ENCODE measurements at places on chromosomes 4 and X.

DNA sequence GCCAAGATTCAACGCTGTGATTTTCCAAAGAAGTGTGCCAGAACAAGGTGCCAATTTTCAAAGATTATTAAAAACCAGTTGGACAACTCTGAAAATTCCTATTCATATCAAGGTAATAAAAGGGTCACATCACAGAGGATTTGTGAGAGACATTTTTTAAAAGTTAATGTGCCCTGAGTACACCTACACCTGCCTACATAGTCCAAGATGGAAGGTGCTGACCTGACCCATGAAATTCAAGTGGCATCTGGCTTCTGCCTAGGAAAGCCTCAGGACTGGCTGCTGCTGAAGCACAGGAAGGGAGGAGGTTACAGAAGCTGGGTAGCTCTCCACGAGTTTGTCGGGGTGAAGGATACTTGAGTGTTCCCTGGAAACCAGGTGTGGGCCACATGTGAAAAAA, 11.4 kb upstream of the ARSJ start:
- DNase-seq = no peak

DNA sequence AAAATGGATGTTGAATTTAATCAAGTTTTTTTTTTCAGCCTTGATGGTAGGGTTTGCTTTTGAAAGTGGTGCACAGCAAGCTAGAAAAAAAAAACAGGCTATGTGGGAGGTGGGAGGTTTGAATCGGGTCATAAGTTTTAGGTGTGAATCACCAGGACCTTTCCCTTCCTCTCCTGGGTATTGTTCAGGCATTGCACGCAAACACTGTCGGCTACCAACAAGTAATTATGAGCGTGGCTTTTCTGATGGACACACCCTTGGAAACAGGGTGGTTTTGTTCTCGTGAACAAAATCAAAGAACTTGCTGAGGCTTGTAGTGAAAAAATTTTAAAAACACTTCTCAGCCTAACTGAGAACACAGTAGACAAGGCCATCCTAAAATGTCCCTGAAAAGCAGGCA, 18.1 kb downstream of the PIR start:
- no peak for DNase-seq

- DNase-seq = no peak
Observed at GRCh38 chrX:85569686-85570085, 190.2 kb upstream of the POF1B start.

DNA sequence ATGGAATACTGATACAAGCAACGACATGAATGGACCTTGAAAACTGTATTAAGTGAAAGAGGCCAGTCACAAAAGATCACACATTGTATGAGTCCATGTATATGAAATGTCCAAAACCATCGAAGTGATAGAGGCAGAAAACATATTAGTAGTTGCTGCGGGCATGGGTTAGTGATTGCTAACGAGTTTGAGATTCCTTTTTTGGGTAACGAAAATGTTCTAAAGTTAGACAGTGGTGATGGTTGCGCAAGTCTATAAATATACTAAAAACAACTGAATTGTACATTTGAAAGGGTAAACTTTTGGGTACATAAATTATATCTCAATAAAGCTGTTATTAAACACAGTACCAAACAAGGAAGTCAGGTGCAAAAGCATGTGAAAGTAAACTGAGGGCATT, 234.5 kb downstream of the FBXW7 start:
- DNase-seq = no peak

- no peak for DNase-seq
Observed at GRCh38 chrX:111431001-111431400, 19.0 kb upstream of the DCX start.

- no peak for DNase-seq
Observed at GRCh38 chr4:26060286-26060685, 146.3 kb downstream of the SMIM20 start.

DNA sequence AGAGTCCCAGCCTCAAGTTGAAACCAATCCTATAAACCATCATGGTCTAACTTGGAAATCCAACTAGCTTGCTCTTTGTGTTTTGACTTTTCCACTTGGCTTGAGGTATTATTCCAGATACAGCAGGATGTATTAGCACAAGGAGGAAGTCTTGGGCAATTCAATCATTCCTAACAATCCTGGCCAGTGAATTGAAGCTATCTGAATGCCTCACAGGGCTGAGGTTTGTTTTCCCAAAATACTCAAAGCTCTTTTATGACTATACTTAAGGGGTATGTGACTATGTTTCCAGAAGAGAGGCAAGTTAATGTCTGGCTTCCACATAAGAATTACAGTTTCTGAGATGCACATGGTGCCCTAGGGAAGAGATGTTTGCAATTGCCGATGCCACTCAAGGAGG, 66.8 kb upstream of the SH3RF1 start:
- no peak for DNase-seq

DNA sequence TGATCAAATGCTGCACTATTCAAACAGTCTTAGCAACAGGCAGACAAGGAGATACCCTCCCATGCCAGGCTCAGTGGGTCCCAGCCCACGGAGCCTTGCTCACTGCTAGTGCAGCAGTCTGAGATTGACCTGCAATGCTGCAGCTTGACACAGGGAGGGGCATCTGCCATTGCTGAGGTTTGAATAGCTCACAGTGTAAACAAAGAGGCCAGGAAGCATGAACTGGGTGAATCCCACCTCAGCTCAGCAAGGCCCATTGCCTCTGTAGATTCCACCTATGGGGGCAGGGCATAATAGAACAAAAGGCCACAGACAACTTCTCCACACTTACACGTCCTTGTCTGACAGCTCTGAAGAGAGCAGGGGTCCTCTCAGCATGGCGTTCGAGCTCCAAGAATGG, 26.6 kb upstream of the ZXDB start:
- DNase-seq = no peak

DNA sequence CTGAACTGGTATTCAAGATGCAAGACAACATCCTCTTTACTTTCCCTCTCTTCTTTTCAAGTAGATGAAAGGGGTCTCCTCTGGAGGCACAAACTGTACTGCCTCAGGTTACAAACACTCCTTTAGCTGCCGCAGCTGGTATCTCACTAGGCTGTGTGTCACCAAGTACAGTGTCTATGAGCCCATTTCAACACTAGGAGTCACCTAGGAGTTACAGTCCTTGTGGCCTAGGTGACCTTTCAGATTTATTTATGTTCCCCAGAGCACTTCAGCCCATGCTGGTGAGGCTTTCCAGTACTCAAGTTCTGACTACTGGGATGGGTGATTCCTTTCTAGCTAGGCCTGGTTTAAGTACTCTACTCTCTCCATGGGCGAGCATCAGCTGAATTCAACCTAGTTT, 32.4 kb upstream of the TMLHE start:
- no peak for DNase-seq

GRCh38 chrX:120534413-120535205, 26.2 kb downstream of the CUL4B start:
- no peak for DNase-seq

GRCh38 chrX:1883772-1884171, 268.9 kb downstream of the ASMT start:
- DNase-seq = no peak

DNA sequence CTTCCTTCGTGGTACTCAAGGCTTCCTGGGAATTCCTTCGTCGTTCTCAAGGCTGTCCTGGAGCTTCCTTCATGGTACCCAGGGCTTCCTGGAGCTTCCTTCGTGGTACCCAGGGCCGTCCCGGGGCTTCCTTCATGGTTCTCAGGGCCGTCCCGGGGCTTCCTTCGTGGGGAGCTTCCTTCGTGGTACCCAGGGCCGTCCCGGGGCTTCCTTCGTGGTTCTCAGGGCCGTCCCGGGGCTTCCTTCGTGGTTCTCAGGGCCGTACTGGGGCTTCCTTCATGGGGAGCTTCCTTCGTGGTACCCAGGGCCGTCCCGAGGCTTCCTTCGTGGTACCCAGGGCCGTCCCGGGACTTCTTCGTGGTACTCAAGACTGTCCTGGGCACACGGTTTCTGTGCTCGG, 339.6 kb upstream of the FAT1 start:
- no peak for DNase-seq

GRCh38 chr4:122959441-122959840, 37.0 kb upstream of the NUDT6 start:
- DNase-seq = no peak

DNA sequence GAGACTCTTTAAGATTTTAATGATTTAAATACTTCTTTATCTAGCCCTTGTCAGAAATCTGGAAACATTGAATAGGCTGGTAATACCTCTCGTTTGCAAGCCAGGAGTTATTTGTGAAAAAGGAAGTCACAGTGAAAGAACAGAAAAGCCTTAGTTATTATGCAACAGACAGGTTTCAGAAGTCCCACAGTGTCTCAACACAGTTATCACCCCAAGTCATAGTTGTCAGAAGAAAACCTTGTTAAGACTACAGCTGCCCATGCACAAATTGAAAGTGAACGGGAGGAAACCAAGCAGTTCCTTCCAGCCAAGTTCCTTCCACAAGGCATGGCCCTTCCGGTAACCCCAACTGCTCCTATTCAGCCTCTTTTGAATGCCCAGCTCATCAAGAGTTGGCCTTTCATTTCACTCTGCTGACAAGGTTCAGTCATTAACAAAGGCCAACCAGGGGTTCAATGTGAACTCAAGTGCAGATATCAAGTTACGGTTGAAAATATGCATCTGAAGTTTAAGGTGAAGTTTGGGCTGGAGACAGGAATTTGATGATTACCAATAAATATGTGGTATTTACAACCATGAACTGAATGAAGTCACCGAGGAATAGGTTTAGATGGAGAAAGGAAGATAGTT, 15.6 kb downstream of the ALPK1 start:
- DNase-seq = no peak

DNA sequence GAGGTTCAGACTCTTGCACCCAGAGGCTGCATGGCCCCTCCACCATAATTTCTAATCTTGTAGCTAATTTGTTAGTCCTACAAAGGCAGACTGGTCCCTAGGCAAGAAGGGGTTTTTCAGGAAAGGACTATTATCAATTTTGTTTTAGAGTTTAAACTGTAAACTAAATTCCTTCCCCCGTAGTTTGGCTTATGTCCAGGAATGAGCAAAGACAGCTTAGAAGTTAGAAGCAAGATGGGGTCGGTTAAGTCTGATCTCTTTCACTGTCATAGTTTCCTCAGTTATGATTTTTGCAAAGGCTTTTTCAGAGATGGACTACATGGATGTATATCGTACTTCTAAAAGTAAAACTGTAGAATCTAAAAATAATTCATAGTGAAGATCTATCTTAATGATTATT, 258.1 kb upstream of the IL1RAPL1 start:
- DNase-seq = no peak

GRCh38 chrX:155313766-155314165, 20.6 kb downstream of the CLIC2 start:
- no peak for DNase-seq

GRCh38 chrX:57607295-57608187, 15.7 kb downstream of the ZXDB start:
- DNase-seq = no peak

GRCh38 chr4:13766761-13767540, 139.4 kb upstream of the BOD1L1 start:
- no peak for DNase-seq

DNA sequence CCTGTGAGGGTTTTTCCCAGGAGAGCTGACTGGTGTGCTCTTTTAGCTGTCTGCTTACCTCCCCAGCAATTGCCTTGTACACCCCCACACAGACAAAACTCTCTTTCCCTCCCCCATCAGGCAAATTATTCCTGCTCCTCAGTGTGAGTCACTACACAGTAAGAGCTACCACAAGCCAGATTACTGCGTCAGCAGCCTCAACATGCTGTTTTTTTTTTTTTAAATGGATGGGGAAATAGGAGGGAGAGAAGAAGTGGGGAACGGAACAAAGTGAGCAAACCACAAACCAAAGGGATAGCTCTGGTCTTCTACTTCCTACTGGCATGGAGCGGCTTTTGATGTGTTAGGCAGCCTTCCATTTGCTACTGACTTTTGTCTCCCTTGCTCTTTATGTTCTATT, 107.5 kb upstream of the ACSL4 start:
- no peak for DNase-seq

DNA sequence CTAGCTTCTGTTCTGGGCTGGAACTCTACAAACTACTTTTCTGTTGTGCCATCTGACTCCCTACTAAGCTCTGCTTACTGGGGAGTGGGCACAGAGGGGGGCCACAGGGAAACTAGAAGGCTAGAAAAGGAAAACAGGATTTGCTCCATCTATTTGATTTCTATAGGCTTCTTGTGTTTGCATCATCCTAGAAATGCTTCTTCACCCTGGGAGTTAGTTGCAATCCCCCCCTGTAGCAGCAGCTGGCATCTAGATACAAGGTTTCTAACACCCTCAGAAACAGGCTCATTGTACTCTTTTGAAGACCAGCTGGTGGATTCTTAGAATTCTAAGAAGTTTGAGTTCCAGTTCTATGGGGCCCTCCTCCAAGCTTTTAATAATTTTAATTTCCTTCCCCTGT, 213.4 kb downstream of the TMA16 start:
- DNase-seq = no peak

DNA sequence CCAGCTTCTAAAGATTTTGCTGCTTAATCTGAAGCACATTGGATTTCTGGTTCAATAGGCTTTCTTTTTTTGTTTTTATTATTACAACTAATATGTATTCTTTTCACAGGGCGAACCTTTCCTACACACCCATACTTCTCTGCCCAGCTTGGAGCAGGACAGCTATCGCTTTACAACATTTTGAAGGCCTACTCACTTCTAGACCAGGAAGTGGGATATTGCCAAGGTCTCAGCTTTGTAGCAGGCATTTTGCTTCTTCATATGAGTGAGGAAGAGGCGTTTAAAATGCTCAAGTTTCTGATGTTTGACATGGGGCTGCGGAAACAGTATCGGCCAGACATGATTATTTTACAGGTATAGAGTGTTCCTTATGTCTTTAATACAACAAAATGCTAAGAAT, 155.4 kb downstream of the PTTG2 start:
- DNase-seq = no peak

GRCh38 chrX:112967903-112968302, 127.3 kb upstream of the AMOT start:
- no peak for DNase-seq

DNA sequence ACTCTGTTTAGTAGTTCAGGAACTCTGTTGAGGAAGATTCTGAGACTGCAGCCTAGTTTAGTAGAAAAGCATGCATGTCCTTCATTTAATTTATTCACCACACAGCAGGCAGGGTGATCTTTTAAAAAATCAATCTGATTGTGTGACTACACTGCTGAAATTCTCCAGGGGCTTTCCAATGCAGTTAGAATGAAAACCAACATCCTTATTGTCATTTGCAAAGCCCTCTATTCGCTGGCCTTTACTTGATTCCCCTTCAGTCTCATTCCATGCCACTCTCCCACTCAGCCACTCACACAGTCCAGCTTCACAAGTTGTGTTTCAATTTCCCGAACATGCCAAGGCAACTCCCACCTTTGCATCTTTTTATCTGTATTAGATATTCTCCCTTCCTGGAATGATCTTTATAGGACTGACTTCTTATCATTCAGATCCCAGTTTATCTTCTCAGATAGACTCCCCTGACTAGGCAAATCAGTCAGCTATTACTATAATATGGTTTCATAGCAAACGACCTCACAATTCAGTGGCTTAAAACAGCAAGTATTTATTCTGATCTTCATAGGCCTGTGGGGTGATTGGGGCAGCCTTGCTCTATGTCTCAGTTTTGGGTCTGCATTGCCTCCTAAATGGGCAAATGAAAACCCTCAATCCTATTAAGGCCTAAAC, 21.3 kb upstream of the FTHL17 start:
- DNase-seq = no peak

Data from stimulated activated CD8-positive, alpha-beta memory T cell treated with anti-CD3 and anti-CD28 coated beads, Interleukin-2, amount 100 ng/mL, for 1 hour (primary cell).